Osteoblast (primary cell): ENCODE measurements at places on chromosomes 7 and 10. TPM values are rescaled to one million over a fixed set of nuclear protein-coding genes. Genes with fewer than 3 reads are reported as not detected.

The CYP3A4 gene
- total RNA-seq, result not detected in 2 replicates

The LLCFC1 gene
- total RNA-seq, result not detected in 2 replicates

The CALML5 gene
- not detected in 2 replicates for total RNA-seq

The SLK gene
- total RNA-seq, result 48.1 and 53.3 TPM in 2 replicates

The TM9SF3 gene
- total RNA-seq, result 118 and 124 TPM in 2 replicates

The HTRA1 gene
- 392 and 413 TPM in 2 replicates for total RNA-seq

The SLC26A5 gene
- not detected in 2 replicates for total RNA-seq

The IKZF1 gene
- total RNA-seq, result under 0.01 TPM in 1 of 2 replicates, not detected in the other

The HOXA7 gene
- total RNA-seq, result 3.6 and 4.4 TPM in 2 replicates

The LCOR gene
- total RNA-seq, result 19.2 and 25.0 TPM in 2 replicates
